ENCODE measurements at places on chromosomes 7 and 10. TPM values are rescaled to one million over a fixed set of nuclear protein-coding genes. Genes with fewer than 3 reads are reported as not detected.

SPAG6 gene
- not detected for total RNA-seq

CRPPA gene
- total RNA-seq, result 1.1 TPM

SH2D4B gene
- not detected for total RNA-seq

PLEKHA1 gene
- total RNA-seq, result 19.1 TPM

ANKMY2 gene
- total RNA-seq, result 9.2 TPM

UNCX gene
- not detected for total RNA-seq

INSYN2A gene
- total RNA-seq, result not detected

NUTM2A gene
- total RNA-seq, result not detected

C10orf53 gene
- not detected for total RNA-seq

CD36 gene
- total RNA-seq, result 0.18 TPM

PKD1L1 gene
- not detected for total RNA-seq

MRC1 gene
- total RNA-seq, result under 0.01 TPM

TDRD1 gene
- total RNA-seq, result 0.16 TPM
